COLO829 (cell line): ENCODE measurements at places on chromosomes 4 and X.
A peak's percentile ranks its signal among the peaks of the same experiment; 100 is the strongest.

- DNase-seq: no peak
Measured at GRCh38 chr4:164977243-164978164, at the start of gene TRIM61. TRIM61 (minus strand) TSS chr4:164977657; CDS start chr4:164970002, 7,655 bp downstream.

DNA sequence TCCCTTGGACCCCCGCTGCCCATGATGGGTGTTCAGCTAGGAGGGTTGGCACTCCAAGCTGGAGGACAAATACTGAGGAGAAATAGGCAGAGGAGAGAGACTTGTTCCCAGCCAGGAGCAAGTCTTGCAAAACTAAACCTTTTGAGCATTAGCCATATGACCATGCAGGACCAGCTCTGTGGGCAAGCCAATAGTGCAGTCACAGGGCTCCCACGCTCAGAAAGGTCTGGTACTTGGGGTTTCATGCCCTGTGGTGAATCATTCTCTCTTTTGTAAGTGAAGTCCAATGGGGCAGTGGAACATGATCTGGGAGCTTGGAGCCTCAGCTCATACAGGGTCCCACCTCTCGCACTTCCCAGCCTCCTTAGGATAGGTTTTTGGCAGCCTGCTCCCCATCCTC, 300.9 kb downstream of the BCOR start:
- DNase-seq: no peak

DNA sequence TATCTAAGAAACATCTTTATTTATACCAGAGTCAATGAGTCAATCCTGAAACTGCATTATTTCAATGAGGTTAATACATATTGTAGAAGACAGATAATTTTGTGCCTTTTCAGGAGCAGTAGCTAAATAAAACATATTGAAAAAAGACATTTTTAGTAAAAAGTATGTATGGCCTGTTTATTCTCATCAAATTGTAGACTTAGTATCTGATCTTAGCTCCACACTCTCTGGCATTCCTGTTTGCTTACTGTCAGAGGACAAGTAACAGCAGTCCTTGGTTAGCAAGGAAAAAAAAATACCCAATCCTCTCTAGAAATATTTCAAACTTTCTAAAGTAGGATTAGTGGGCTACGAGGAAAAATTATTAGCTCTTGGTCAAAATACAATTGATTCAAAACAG, 50.5 kb upstream of the GUCY1A1 start:
- no peak for DNase-seq

- DNase-seq: no peak
Measured at GRCh38 chr4:151721916-151722315, 38.9 kb downstream of the GATB start.

- DNase-seq: peak; percentile 23
Measured at GRCh38 chrX:86148024-86148511, at the start of gene DACH2. DACH2 (plus strand) TSS chrX:86148451.

- no peak for DNase-seq
Measured at GRCh38 chr4:79247695-79248394, 78.0 kb downstream of the NAA11 start.

GRCh38 chrX:72121383-72121782, 10.3 kb downstream of the RTL5 start:
- no peak for DNase-seq

DNA sequence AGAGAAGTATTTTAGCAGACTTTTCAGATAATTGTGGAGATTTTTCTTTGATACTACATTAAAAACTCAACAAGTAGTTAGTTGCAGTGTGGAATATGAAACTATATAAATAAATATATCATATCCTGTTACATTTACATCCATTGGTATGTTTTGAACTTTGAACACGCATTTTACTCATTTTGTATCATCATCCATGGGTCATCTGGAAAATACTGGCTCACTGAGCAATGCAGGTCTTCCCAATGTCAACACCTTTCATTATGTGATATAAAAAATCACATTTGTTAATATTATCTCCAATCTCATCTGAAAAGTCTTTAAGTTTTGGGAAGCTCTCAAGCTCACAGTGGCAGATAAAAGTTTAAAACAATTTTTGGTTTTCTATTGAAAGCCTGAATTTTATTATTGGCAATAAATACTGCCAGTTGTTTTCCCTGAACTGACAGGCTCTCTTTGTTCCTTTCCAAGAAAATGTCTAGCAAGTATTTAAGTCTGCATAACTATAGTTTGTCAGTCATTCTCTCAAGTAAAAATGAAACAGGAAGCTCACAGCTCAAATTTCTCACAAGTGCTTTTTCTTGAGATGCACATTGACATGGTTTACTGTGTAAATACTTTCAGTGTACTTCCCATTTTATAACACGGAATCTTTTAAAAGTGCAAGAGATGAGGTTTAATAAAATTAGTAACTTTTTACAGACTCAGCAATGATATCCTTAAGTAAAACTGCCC, 183.5 kb upstream of the GPC4 start:
- no peak for DNase-seq

- DNase-seq: no peak
Measured at GRCh38 chr4:16627999-16628398, 270.4 kb downstream of the LDB2 start.

GRCh38 chr4:92265021-92265420, 38.7 kb upstream of the GRID2 start:
- peak; percentile 21 for DNase-seq

- DNase-seq: peak; percentile 69
Measured at GRCh38 chr4:123941306-123941705, 544.7 kb downstream of the SPRY1 start.

DNA sequence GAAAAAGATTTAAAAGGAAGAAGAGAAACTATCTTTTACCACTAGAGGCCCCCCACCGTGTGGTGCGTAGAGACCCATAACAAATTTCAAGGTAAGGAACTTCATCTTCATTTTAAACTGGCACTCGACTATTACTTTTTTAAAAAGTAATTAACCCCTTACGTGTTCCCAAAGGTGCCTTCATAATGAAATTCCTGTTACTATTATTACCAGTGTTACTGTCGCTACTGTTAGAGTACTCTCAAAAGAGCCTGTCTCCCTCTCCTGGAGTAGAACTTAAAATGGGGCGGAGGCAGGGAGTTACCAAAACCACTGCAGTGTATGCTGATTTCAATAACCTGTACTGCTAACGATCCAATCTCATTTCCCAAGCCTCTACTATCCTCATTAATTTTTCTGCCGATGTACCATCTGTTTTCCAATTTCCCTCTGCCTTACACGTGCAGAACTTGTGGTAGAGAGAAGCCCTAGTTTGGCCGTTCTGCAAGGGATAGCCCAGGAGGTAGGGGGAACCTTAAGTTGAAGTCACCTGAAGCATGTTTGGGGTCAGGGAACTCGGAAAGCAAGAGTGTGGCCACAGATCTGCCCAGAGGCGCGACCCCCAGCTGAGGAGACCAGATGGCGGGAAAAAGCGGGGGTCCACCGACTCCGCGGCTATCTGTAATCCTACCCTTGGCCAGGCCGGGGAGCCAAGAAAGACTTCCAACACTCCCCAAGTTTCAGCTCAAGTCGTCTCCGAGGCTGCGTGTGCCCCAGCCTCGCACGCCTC, 720 bp upstream of the STK26 start:
- DNase-seq: no peak

- DNase-seq: no peak
Measured at GRCh38 chrX:121782544-121782943, 735.1 kb downstream of the GLUD2 start.

- no peak for DNase-seq
Measured at GRCh38 chr4:7252510-7253340, 60.4 kb downstream of the SORCS2 start.

- no peak for DNase-seq
Measured at GRCh38 chrX:118588715-118589114, 93.1 kb downstream of the DOCK11 start.

- no peak for DNase-seq
Measured at GRCh38 chr4:182604161-182604622, 313.0 kb downstream of the DCTD start.

GRCh38 chr4:121377076-121377475, 3.7 kb downstream of the QRFPR start:
- no peak for DNase-seq

DNA sequence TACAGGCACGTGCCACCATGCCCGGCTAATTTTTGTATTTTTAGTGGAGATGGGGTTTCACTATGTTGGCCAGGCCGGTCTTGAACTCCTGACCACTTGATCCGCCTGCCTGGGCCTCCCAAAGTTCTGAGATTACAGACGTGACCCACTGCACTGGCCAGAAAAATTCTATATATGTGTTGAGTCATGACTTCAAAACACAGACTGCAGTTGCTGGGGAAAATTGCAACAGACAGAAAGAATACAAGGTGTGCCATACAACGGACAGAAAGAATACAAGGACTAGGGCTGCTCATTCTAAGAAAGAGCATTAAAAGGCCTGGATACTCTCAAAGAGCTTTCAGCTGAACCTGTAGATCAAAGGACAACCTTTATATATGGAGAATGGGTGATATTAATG, 109.6 kb upstream of the ACSL4 start:
- no peak for DNase-seq

- DNase-seq: no peak
Measured at GRCh38 chrX:7045238-7045955, 102.1 kb upstream of the STS start.

DNA sequence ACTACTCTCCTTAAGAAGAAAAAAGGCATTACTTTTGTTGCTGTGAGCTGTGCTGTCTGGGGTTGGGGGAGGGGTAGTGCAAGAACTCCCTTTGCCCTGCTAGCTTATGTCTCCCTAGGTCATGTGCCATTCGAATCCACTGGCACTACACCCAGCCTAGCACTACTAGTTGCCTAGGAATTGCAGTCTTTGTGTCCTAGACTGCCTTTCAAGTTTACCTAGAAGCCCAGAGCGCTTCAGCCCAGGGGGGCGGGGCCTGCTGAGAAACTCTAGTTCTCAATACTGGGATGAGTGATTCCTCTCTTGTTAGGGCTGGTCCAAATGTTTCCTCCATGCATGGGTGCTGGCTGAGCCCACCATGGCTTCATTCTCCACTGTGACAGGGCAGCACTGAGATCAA, 1011.5 kb downstream of the PCDH19 start:
- no peak for DNase-seq

GRCh38 chrX:130778773-130779172, 124.2 kb downstream of the ENOX2 start:
- no peak for DNase-seq

GRCh38 chr4:178316211-178316610, 874.0 kb upstream of the AGA start:
- no peak for DNase-seq

DNA sequence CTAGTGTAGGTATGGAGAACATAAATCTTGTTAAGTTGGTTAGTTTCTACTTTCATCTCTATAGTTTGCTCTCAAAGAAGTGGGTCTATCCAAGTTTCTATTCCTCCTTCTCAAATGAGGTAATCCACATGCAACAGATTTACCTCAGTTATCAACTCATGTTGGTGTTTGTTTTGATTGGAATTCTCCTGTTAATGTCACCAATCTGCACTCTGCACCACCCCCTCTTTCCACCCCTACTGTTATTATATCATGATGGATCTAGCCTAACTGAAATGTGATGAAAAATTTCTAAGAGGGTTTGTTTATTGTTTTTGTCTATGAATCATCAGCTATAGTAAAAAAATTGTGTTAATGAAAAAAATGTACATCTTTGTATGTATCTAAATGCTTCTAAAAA, 66.1 kb downstream of the AGTR2 start:
- no peak for DNase-seq

GRCh38 chr4:26900765-26901164, 40.1 kb downstream of the STIM2 start:
- no peak for DNase-seq

DNA sequence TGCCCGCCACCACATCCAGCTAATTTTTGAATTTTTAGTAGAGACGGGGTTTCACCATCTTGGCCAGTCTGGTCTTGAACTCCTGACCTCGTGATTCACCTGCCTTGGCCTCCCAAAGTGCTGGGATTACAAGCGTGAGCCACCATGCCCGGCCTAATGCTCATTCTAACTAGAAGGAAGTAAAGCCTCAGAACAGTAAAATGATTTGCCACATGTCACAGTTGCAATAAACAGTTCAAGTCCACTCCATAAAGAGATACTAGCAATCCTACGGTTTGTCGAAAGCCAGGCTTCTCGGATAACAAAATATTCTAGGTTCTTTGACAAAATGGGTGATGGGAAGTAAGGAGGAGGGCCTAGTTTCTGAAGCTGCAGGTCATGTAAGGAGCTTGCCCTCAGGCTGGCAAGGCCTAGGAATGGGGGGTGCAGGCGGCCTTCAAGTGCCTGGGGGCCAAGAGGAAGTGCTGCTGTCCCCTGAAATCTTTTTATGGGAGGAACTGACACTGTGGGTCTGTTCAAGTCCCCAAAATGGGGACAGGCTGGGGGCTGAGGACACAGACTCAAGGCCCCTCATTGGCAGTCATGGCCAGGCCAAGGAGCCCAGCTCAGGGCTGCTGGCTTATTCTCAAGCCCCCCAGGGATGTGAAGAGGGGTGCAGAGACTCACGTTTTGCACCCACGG, 31.8 kb upstream of the ACSL1 start:
- no peak for DNase-seq

DNA sequence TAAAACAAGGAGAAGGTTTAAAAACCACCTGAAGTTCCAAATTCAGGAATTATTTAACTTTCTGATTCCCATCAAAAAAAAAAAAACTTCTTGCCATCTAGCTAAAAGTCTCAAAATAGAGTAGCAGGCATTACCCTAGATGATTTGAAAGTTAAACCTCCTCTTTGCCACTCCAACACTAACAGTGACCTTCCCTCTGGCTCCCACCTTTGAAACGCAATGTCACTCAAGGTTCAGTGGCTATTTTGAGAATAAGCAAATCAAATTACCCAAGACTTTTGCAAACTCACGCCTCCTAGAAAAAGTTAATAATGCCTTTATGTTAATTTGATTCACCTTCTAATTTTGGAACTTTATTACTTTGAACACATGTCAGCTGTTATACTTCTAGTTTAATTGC, 103.2 kb downstream of the ARHGAP6 start:
- DNase-seq: no peak
